ENCODE measurements at places on chromosomes 13 and 19. TPM values are rescaled to one million over a fixed set of nuclear protein-coding genes. Genes with fewer than 3 reads are reported as not detected.

The CNFN gene
- not detected for total RNA-seq

- DNase-seq, result no peak
Observed at GRCh38 chr13:39123578-39123977, 85.3 kb downstream of the NHLRC3 start.

The ACER1 gene
- not detected for total RNA-seq

DNA sequence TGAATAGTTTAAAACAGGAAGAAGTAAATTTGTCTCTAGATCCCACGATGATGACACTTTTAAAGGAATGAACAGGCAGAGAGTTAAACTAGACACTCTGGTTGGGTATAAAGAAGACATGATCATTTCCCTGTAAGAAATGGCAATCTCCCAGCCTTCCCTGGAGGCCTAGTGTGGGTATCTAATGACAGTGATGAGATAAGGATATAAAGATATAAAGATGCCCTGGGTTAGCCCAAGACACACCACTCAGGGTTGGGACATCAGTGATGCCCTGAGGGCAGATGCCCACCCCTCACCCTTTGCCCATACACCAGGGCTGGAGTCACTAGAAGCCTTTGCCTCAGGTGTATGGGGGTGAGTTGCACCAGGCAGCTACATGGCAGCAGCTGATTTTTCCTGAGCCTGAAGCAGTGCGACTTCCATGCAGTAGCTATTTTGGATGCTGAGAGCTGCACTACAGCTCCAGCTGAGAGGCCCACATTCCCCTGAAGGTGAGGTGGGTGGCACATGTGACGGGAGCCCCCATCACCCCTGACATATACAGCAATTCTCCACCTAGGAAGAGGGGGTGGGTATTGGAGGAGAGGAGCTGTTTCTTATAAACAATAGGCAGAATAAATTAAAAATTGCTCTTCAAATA lies 177.5 kb downstream of the NDFIP2 start:
- DNase-seq, result no peak

The FREM2 gene
- not detected for total RNA-seq

The FCHO1 gene
- 38.7 TPM for total RNA-seq

DNA sequence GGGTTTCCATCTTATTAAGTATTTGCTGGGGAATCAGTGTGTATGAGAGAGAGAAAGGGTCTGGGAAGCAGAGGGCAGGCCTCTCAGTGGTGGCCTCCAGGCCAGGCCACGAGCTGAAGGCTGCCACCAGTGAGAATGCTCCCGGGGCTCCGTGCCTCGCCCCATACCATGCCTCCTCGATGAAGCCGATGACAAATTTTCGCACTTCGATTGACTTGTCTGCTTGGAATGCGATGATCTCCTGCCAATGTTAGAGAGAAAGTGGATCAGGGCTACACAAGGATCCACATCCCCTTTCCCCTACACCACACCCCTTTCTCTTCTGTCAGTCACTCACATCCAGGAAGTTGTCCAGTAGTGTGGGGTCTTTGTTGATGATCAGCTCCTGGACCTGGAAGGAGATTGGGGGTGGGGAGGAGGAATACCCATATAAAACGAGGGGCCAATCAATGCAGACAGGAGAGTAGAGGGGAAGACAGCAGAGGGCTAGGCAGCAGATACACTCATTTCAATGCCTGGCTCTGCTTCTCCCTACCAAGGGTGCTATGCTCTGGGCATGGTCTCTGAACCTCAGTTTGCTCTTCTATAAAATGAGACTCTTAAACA lies 10.7 kb downstream of the SYMPK start:
- no peak for DNase-seq

The RPL21 gene
- 1,413 TPM for total RNA-seq

DNA sequence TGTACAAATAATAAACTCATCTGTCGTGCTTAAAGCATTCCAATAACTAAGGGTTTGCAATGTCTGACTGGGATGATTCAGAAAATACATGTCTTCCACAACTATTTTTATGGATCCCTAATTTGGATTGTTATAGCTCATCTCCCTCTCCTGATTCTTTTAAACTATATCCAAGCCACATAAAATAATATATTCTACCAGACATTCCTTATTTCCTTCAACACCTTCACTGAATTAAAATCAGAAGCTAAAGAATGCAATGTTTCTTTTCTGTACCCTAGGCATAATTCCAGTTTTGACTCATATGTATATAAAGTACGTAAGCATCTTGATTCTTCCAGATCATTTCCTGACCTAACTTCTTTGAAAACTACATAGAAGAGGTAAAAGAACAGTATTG lies 420.4 kb downstream of the EFNB2 start:
- no peak for DNase-seq

DNA sequence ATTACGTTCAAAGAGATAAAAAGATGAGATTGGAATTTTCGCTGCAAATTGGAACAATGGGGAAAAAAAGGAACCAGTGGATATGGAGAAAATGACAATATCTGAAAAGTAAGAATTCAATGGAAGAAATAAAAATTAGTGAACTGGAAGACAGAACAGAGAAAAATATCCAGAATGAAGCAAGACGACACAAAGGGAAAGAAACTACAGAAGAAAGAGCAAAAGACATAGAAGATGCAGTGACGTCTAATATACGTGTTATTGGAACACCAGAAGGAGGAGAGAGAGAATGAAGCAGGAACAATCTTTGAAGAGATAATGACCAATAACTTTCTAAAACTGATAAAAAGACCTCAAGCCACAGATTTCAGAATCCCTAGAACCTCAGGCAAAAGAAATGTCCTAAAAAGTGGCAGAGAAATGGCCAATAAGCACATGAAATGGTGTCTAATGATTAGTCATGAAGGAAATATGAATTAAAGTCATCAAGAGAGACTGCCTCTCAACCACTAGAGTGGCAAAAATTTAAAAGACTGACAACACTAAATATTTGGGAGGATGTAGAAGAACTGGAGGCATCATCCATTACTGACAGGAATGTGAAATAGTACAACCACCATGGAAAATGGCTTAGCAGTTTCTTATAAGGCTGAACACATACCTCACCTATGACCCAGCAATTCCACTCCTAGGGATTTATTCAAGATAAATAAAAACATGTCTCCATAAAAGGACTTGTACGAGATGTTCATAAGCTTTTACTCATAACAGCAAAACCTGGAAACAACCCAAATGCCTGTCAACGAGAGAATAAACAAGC lies 56.5 kb downstream of the GADD45B start:
- no peak for DNase-seq

DNA sequence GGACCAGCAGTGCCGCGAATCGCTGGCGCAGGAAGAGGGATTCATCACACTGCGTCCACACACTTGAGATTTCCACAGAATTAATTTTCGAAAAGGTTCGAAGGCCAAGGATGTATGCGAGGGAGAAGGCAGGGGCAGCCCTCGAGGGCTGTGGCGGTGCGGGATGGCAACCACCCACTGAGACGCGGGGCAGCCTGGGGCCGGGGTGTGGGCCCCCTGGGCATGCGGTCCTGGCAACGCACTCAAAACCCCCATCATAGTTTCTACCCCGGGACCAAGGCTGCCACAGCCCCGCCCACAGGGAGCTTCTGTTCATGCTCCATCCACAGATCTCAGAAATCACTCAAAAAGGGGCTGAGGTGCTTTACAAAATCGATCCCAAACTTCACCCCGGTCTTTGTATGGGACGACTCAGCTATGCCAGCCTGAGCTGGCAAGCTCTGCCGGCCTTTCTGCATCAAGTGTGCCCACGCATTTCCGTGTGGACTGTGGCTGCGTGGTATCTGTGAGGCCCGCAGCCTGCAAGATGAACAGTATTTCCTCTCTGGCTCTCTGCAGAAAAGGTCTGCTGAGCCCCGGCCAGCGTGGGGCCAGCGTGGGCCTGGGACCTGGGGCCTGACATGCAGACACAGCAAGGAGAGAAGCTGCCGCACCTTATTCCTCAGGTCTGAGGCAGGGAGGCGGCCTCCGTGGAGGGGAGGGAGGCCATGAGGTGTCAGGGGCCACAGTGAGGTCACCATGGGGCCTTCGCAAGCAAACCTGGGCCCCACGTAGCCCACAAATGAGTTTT lies 19.2 kb downstream of the ZNF787 start:
- DNase-seq, result no peak

The TNNT1 gene
- not detected for total RNA-seq

The NKPD1 gene
- total RNA-seq, result not detected

DNA sequence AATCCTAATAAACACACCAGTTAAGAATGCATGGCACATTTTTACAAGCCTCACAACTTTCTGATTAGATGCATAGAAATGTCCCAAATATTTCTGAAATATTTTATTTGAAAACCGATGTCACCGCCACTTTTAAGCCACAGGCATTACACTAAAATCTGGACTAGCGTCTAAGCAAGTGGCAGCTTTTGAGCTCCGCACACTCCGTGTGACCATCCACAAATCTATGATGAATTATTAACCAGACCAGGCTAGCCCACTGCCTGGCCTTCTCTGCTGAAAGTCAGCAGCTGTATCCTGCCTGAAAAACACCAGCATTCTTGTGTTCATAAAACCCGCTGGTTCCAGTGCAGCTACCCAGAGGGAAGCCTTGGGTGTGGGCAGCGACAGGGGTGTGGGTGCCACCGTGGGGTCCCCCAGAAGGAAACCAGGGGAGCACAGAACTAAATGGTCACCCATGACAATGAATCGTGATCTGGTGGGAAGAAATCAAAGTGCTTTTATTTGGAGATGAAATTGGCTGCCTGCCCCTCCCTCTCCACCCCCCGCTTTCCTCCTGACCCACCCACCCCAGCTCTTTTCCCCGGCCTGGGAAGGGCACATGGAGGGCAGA lies 13.8 kb downstream of the RASA3 start:
- DNase-seq, result peak; percentile 1

DNA sequence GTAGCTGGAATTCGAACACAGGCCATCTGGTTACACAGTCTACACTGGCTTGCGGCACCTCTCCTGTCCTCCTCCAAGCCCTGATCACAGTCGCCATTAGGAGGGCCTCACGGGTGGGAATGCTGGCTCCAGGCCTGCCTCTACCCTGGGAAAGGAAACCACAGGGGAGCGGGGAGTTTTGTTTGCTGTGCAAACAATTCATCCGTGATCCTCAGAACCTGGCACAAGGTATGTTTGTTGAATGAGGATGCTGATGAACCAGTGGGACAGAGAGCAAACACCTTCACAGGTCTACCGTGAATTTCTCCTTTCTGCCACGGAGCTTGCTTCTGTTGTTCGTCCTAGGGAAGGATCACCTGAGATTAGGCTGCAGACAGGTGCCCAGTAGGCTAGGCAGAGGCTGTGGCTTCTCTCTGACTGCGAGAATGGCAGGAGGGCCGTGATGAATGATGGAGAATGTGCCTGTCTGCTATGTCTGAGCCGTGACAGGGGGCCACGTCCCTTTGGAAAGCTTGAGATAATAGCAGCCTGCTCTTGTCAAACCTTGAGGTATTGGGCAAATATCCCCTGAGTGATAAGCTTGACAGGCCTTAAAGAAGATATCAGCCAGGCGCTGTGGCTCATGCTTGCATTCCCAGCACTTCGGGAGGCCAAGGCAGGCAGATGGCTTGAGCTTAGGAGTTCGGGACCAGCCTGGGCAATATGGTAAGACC lies 36.7 kb downstream of the PIN1 start:
- no peak for DNase-seq

Data from activated naive CD8-positive, alpha-beta T cell treated with anti-CD3 and anti-CD28 coated beads for 36 hours (primary cell).